Right lobe of liver (tissue), 6 donors: ENCODE measurements at places on chromosomes 3 and 15.

- DNase-seq = no peak
These were observed 1.6 kb downstream of the RUVBL1 start for GRCh38 chr3:128122013-128122412.

DNA sequence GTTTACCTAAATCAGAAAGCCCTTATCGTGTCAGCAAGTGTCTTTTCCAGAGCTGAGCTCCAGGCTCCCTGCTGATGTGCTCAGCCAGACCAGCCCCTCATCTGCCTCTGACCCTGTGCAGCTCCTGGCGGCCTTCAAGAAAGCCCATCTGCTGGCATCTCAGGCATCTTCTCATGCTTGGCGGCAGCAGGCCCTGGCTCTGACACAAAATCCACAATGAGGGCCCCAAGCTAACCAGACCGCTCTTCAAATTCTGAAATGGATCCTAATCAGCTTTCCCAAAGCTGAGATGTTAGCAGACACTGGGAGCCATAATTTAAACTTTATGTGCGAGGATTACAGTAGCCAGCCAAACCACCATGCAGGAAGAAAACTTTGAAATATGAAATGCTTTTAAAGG, 50.8 kb upstream of the CTDSPL start:
- no peak for DNase-seq

- DNase-seq = no peak
These were observed 59.7 kb downstream of the PDCD6IP start for GRCh38 chr3:33858131-33858530.

- no peak for DNase-seq
These were observed 183.5 kb downstream of the TJP1 start for GRCh38 chr15:29638781-29639180.

GRCh38 chr15:47988564-47988963, 132.2 kb upstream of the SLC24A5 start:
- no peak for DNase-seq

GRCh38 chr3:49536875-49537533, 17.3 kb upstream of the BSN start:
- no peak for DNase-seq

DNA sequence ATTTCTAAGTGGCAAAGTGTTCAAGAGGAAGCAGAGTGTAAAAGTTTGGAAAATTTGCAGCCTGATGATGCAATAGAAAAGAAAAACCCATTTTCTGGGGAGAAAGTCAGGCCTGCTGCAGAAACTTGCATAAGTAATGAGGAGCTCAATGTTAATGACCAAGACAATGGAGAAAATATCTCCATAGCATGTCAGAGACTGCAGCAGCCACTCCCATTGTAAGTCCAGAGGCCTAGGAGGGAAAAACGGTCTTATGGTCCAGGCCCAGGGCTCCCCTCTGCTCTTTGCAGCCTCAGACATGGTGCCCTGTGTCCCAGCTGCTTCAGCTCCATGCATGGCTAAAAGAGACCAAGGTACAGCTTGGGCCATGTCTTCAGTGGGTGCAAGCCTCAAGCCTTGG, 96.6 kb upstream of the GMNC start:
- DNase-seq = no peak

DNA sequence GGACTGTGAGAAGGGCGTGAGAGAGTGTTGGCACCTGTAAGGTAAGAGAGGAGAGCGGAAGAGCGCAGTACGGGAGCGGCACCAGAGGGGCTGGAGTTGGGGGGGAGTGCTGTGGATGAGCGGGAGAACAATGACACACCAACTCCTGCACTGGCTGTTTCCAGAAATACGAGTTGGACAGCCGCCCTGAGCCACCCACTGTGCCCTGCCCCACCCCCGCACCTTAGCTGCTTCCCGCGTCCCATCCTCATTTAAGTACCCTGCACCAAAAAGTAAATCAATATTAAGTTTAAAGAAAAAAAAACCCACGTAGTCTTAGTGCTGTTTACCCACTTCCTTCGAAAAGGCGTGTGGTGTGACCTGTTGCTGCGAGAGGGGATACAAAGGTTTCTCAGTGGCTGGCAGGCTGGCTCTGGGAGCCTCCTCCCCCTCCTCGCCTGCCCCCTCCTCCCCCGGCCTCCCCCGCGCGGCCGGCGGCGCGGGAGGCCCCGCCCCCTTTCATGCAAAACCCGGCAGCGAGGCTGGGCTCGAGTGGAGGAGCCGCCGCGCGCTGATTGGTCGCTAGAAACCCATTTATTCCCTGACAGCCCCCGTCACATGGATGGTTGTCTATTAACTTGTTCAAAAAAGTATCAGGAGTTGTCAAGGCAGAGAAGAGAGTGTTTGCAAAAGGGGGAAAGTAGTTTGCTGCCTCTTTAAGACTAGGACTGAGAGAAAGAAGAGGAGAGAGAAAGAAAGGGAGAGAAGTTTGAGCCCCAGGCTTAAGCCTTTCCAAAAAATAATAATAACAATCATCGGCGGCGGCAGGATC, at the start of gene SOX2:
SOX2 (plus strand) TSS at position 601 of the 811 bp plus-strand sequence. CDS start 436 bp downstream, outside the sequence.
- DNase-seq = peak; percentile 78

- no peak for DNase-seq
These were observed 15.3 kb upstream of the TMEM115 start for GRCh38 chr3:50374363-50375257.

DNA sequence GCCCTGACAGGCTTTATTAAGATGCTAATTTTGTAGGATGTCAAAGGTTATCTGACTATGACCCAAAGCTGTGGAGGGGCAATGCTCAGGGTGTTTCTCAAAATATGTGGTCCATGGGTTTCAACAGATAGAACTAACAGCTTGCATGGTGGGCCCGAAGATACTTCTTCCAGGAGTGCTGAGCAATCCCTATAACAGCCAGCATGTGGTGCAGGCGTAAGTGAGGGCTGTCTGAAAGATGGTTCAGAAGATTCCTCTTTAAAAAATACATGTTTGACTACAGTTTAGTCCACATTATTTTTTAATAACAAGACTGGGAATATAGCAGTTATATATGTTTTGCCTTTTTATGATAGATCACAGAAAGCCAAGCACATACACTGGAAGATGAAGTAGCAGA, 7.6 kb downstream of the SCG3 start:
- no peak for DNase-seq

DNA sequence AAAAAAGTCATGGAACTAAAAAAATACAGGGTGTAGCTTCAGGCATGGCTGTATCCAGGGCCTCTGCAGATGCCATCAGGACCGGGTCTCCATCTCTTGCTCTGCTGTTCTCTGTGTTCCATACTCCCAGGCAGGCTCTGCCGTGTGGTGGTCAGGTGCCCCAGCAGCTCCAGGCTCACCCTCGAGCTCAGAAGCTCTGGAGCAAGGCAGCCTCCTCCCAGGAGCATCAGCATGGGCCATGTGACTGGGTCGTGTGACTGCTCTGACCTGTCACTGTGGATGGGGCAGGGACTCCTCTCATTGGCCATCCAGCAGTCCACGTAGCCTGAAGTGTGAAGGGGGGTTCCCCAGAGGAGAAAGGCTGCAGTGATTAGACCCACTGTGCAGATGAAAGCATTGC, 8.5 kb downstream of the FBLN2 start:
- no peak for DNase-seq

GRCh38 chr3:195718477-195718984, 2.2 kb upstream of the MUC20 start:
- peak; percentile 2 for DNase-seq

- DNase-seq = peak; percentile 61
These were observed 29.4 kb downstream of the ABCC5 start for GRCh38 chr3:183988216-183988790.

- DNase-seq = no peak
These were observed 124.0 kb upstream of the STT3B start for GRCh38 chr3:31408720-31409119.

DNA sequence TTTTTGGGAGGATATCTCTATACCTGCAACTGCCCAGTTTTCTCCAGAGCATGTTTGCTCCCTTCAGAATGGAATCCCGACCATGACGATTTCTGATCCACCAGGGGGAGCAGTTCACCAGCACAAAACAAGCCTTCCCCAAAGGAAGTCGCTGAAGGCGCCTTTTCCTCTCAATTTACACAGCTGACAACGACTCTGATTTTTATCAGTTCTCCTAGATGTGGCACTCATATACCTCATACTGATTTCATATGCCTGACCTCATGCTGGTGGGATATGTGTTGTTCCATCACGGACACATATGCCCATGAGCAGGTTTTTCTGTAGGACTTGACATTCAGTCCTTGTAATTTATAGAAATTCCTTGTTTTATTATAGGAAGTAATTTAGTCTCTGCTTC, 1028.2 kb downstream of the MCTP2 start:
- DNase-seq = peak; percentile 33
